ENCODE measurements at places on chromosomes 11 and 22.

DNA sequence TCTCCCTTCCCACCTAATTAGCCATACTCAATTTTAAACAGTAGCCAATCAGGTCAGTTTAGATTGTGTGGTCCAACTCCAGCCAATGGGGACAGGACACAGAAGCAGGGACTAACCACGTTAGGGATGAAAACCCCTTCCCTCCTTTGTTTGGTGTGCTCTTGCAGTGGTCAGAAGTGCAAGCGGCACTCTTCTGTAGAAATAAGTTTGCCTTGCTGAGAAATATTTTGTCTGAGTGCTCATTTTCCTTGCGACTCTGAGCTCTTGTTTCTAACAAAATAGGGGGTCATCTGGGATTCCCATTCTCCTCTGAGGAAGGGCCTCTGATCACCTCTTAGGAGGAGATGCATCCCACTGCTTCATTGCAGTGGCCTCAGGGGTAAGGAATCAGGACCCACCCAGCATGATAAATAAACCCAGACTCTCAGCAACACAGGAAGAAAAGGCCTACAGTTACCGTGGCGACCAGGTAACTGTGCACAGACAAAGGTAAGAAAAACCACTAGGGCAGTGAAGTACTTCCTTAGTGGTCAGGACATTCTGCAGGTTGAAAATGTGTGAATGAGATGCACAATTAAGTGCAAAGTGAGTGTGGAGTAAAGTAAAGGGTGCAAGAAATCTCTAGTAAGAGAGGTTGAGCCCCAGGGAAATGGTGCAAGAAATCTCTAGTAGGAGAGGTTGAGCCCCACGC lies 55.4 kb downstream of the ZNF280B start:
- DNase-seq, result no peak

DNA sequence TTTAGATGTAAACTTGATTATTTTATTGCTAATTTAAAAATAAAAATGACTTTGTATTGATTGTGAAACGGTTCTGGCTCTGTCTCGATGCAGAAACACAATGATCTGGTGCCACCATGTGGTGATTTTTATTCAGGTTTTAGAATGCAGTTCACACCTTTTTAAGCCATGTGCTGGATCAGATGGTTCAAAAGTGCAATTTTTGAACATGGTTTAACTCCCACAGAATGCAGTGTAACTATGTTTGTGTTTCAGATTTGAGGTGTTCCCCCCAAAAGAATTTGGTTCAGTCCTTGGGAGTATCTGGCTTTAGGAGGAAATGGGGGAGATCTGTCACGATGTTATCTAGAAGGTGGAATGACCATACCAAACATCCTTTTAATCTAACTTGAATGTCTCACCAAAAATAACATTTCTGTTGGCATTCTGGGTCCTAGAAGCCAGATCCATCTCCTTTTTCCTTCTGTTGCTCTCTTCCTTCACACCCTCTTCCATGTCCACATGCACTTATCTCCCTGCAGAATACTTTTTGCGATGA lies 7.9 kb downstream of the MRPL16 start:
- DNase-seq, result peak; percentile 76

DNA sequence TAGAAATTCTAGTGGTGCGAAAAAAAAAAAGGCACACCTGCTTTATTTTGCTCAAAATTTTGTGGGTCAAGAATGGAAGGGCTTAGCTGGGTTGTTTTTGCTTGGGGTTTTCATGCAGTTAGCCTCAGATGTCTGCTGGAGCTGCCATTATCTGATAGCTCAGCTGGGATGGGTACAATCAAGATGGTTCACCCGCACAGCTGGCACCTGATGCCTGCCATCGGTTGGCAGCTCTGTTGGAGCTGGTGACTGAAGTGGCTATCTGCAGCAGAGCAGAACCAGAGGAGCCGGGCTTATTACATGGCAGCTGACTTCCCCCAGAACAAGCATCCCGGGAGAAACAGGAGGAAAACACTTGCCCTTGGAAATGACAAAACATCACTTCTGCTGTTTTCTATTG lies 12.1 kb upstream of the ELFN2 start:
- no peak for DNase-seq

DNA sequence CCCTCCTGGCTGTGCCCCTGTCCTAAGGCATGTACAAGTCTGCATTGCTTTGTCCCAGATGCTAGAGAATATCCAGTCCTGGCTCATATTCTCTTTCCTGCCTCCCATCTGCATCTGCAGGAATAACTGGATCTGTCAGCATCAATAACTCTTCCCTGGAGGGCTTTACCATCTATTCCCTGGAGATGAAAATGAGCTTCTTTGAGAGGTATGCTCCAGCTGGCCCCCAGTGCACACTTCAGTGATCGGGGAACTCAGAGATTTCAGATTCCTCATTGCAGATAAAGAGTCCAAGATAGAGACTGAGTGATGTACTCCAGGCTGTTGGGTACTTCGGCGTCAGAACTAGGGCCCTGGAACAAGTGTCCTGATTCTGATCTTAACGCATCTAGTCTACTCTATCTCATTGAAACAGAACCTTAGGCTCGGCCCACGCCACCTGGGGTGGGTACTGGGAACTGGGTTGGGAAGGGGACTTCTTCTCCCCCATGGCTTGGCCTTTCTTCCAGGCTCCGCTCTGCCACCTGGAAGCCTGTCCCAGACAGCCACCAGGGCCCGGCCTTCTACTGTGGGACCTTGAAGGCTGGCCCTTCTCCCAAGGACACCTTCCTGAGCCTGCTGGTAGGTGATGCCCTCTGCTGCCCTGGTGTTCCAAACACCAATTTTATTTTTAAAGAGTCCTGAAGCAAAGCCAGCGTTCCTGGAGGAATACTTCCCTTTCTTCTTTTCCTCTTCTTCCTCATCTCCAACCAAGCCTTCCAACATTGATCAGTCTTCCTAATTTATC lies 17.8 kb upstream of the GLB1L2 start:
- DNase-seq, result no peak

DNA sequence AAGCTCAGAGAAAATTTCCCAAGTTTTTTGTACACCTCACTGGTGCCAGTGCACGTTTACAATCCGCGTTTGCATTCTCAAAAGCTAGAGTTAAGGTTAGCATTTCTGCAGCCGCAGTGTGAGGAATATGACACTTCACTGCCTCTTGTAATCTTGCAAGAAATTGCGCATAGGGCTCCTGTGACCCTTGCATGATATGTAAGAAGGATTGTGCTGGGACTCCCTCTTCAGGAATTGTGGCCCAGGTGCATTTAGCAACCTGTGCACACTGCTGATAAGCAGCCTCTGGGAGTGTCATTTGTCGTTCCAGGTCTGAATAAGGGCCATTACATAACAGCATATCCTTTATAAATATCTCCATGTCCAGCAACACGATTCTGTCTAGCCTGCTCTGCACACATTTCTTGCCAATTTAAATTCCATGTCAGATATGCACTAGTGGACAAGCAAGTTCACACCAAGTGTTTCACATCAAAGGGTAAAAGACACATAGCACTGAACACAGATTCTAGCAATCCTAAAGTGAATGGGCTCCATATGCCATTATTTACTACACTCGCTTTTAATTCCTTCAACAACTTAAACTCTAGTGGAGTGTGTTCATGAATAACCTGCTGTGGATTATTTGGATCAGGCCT lies 69.2 kb upstream of the INCENP start:
- peak; percentile 56 for DNase-seq

- DNase-seq, result no peak
These were observed 213.3 kb downstream of the CADM1 start for GRCh38 chr11:115290893-115291292.

DNA sequence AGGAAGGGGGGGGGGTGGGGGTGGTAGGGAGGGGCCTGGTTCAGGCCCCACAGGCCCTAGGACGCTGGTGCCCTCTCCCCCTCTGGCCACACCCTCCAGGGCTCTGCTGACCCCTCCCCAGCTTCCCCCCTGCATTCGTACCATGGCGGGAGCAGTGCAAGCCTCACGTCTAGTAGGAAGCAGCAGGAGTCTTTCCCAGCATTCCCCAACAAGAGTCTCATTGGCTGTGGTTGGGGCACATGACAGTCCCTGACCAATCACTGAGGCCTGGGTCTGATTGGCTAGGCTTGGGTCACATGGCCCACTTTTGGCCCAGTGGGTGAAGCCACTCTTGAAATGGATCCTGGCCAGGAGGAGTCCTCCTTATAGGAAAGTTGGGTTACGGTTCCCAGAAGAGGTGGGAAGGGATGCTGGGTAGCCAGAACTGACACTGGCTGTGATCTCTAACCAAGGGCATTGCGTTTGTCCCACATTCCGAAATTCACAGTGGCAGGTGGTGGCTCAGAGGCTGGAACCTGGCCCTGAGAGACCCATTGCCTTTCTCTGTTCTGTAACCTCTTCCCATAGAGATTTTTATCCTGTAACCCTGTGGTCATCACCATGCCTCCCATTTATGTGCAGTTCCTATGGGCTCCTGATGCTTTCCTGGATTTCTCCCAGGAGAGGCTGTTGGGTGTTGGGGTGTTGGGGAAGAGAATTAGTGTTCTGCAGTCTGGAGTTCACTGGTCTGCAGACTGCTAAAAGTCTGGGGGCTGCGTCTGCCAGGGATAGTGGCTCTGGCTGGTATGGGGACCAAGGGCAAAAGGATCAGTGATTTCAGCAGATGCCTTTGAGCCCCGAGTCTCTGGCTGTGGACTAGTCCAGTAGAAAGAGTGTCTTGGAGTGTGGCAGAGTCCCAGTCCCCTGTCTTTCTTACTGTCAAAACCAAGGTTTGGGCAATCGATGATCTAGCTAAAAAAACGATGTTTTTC lies 58.9 kb upstream of the MYEOV start:
- DNase-seq, result no peak

- DNase-seq, result no peak
These were observed 169.3 kb upstream of the BLID start for GRCh38 chr11:122285070-122285988.

- no peak for DNase-seq
These were observed 368.5 kb downstream of the MN1 start for GRCh38 chr22:27433099-27433498.

DNA sequence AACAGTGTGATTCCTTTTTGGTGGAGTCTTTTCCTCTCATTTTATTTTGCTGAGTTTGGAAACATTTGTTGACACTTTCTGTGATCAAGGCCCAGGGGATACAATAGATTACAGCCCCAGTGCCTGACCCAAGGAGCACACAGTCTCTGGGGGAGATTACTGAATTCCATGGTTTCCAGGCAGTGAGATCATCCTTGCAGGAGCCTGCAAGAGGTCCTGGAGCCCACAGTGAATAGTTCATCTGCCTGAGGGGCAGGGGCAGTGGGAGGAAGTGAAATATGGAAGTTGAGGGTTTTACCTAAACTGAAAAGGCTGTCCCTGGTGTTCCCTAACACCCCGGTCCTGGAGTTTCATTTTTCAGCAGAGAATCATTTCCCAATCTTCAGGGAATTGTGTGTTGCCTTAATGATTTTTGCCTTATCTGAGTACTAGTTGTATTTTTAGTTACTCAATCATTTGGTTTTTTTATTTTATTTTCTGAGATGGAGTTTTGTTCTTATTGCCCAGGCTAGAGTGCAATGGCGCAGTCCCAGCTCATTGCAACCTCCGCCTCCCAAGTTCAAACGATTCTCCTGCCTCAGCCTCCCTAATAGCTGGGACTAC lies 7.7 kb downstream of the CCS start:
- DNase-seq, result peak; percentile 31

- DNase-seq, result peak; percentile 32
These were observed 583.9 kb upstream of the LRRC4C start for GRCh38 chr11:42043312-42043711.

- no peak for DNase-seq
These were observed 44.8 kb upstream of the C11orf87 start for GRCh38 chr11:109377039-109377742.

- DNase-seq, result no peak
These were observed 38.6 kb downstream of the CEP164 start for GRCh38 chr11:117366248-117366647.

DNA sequence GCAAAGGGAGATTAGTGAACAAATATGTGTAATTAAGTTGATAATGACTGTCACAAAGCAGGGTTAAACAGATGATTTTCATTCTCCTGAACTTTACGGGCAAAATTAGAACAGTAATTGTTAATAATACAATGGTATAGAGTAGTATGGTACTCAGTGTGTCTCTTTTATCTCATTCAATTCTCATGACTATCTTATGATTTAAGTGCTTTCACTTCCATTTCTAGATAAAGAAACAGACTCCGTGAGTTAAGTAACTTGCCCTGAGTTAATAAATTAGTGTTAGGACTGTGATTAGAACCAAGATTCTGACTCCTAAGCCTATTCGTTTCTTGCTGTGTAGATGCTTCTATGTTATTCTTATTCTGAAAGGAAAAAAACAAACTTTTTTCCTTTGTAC lies 22.0 kb downstream of the PIH1D2 start:
- DNase-seq, result no peak

GRCh38 chr11:130308059-130308458 lies 6.7 kb downstream of the ZBTB44 start:
- DNase-seq, result no peak

GRCh38 chr11:71327156-71328085 lies 75.0 kb upstream of the SHANK2 start:
- no peak for DNase-seq

- no peak for DNase-seq
These were observed 102.9 kb upstream of the PAX6 start for GRCh38 chr11:31913985-31914384.

DNA sequence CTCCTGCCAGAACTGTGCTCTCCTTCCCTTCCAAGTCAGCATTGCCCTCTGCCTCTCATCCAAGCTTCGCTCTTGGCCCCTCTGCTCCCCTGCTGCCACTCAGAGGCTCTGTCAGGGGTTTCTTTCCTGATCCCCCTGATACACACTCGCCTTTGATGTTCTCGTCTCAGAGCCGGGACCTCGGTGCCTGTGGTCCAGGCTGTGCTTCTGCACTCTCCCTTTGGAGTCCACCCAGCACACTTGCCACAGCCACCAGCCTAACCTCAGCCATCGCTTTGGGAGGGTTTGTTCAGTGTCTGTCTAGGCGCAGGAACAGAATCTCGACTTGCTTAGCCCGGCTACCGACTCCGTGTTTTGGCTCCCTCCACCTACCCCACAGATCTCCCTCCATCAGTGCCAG lies 29.1 kb downstream of the PPFIA1 start:
- DNase-seq, result no peak

DNA sequence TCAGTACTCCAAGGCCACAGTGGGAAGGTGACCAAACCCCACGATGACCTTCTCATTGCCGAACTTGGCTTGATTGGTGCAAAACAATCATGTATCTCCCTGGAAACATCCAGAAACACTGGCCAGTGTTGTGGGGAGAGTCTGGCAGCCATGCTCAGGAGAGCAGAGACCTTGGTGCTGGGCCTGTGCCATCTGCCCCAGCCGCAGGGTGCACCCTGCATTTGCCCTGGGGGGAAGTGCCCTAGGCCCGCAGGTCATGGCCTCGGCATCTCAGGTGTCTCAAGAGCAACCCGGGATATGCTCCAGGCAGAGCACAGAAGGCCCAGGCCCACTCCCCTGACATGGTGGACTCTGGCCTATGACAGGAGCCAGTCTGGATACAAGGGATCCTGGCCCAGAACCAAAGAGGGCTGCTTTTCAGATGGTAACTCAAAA lies 23.7 kb downstream of the ARVCF start:
- DNase-seq, result no peak
